Neuronal stem cell (in vitro differentiated cells): ENCODE measurements at places on chromosomes 12 and 14.

GRCh38 chr12:113991224-113992044 is 25.3 kb upstream of the RBM19 start:
- DNase-seq, result no peak
- peaks cover 14% of the 10 kb centered on the region for H3K27me3 ChIP-seq
- H3K4me3 ChIP-seq, result no peak overlapping the region
- no peak overlapping the region for H3K27ac ChIP-seq
- no peaks in the 10 kb centered on the region for H3K4me1 ChIP-seq
- H3K36me3 ChIP-seq, result no peaks in the 10 kb centered on the region

DNA sequence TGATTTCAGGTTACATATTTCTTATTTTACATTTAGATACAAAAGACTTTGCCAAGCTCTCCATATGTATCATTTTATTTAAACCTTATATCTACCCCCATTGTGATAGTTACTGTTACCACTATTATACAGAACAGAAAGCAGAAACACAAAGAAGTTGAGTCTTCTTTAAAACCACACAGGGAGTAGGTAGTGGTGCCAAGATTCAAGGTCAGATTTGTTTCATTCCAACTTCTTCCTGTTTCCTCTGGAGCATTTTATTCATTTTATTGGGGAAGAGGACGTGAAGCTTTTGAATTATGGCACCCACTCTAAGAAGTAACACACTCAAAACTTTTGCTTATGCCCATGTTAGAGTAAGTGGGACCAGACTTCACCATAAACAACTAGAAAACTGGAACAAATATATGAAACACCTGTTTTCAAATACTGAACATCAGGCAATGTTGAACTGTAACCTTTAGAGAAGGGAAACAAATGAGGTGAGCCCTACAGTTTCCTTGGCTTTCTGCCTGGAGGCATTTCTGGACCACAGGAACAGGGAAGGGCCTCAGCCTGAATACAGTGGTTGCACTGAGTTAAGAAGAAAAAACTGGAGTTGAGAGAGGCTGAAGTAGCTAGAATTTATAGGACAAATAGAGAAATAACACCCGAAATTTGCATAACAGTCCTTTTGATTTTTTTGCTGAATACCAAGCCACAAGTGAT is 160.4 kb upstream of the SSTR1 start:
- no peaks in the 10 kb centered on the region for H3K36me3 ChIP-seq
- no peaks in the 10 kb centered on the region for H3K27me3 ChIP-seq
- no peak overlapping the region for H3K4me3 ChIP-seq
- DNase-seq, result no peak

GRCh38 chr14:28163897-28164296 is 602.7 kb upstream of the FOXG1 start:
- no peak overlapping the region for H3K27ac ChIP-seq
- no peaks in the 10 kb centered on the region for H3K4me1 ChIP-seq
- H3K36me3 ChIP-seq, result no peaks in the 10 kb centered on the region
- DNase-seq, result no peak
- H3K4me3 ChIP-seq, result no peak overlapping the region

- H3K4me1 ChIP-seq, result no peaks in the 10 kb centered on the region
- no peak overlapping the region for H3K4me3 ChIP-seq
- no peaks in the 10 kb centered on the region for H3K27me3 ChIP-seq
- no peak for DNase-seq
These were observed 32.5 kb downstream of the MPHOSPH9 start for GRCh38 chr12:123200414-123200813.

DNA sequence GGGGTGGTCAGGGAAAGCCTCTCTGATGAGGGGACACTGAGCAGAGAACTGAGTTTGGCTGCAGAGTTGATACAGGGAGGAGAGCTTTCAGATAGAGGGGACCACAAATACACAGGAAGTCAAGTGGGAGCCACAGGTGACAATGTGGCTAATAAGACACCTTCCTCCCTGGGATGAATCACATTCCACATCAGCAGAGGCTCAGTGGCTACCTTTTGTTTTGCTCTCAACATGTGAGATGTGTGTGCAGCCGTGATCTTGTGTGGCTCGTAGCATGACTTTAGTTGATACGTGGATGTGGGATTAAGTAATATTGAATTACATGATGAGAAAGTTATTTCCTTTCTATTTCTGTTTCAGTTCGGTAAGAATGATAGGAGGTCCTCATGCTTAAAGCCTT is 7.5 kb downstream of the CRADD start:
- H3K27ac ChIP-seq, result no peak overlapping the region
- no peak overlapping the region for H3K4me3 ChIP-seq
- no peak for DNase-seq
- no peaks in the 10 kb centered on the region for H3K4me1 ChIP-seq

GRCh38 chr14:75543253-75543652 is 21.0 kb downstream of the BATF start:
- no peak overlapping the region for H3K27ac ChIP-seq
- no peak overlapping the region for H3K4me3 ChIP-seq
- DNase-seq, result no peak
- H3K4me1 ChIP-seq, result no peaks in the 10 kb centered on the region
- no peaks in the 10 kb centered on the region for H3K27me3 ChIP-seq

- no peaks in the 10 kb centered on the region for H3K36me3 ChIP-seq
- DNase-seq, result peak; percentile 52
- H3K4me3 ChIP-seq, result no peak overlapping the region
- H3K4me1 ChIP-seq, result no peaks in the 10 kb centered on the region
- no peaks in the 10 kb centered on the region for H3K27me3 ChIP-seq
- no peak overlapping the region for H3K27ac ChIP-seq
These were observed 102.2 kb downstream of the ERC1 start for GRCh38 chr12:1093166-1093751.

- no peaks in the 10 kb centered on the region for H3K27me3 ChIP-seq
- H3K27ac ChIP-seq, result no peak overlapping the region
- H3K4me1 ChIP-seq, result no peaks in the 10 kb centered on the region
- DNase-seq, result no peak
- H3K4me3 ChIP-seq, result no peak overlapping the region
These were observed 49.0 kb downstream of the HELB start for GRCh38 chr12:66351301-66351700.

- DNase-seq, result no peak
- H3K36me3 ChIP-seq, result peaks cover 16% of the 10 kb centered on the region
- no peaks in the 10 kb centered on the region for H3K27me3 ChIP-seq
- no peak overlapping the region for H3K4me3 ChIP-seq
- no peaks in the 10 kb centered on the region for H3K4me1 ChIP-seq
These were observed 27.1 kb downstream of the DCP1B start for GRCh38 chr12:1977109-1977508.

- no peaks in the 10 kb centered on the region for H3K27me3 ChIP-seq
- H3K36me3 ChIP-seq, result no peaks in the 10 kb centered on the region
- H3K4me3 ChIP-seq, result no peak overlapping the region
- no peak overlapping the region for H3K27ac ChIP-seq
- DNase-seq, result no peak
These were observed 128.7 kb upstream of the C14orf180 start for GRCh38 chr14:104450811-104451401.

DNA sequence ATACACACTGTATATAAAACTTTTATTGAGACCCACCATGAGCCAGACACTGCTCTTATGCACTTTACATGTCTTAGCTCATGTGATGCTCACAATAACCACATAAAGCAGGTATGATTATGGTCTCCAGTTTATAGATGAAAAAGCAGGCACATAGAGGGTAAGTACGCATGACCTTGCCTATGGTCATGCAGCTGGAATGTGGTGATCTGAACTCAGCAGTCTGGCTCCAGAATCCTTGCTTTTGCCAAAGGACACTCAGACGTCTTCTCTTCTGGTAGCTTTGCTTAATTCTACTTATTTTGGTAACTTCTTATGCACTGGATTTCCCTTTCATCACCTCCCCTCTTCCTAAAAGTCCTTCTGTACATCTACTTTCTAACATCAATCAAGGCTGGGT is 103.3 kb upstream of the CRY1 start:
- no peak overlapping the region for H3K4me3 ChIP-seq
- no peak for DNase-seq
- no peaks in the 10 kb centered on the region for H3K4me1 ChIP-seq
- H3K36me3 ChIP-seq, result no peaks in the 10 kb centered on the region

DNA sequence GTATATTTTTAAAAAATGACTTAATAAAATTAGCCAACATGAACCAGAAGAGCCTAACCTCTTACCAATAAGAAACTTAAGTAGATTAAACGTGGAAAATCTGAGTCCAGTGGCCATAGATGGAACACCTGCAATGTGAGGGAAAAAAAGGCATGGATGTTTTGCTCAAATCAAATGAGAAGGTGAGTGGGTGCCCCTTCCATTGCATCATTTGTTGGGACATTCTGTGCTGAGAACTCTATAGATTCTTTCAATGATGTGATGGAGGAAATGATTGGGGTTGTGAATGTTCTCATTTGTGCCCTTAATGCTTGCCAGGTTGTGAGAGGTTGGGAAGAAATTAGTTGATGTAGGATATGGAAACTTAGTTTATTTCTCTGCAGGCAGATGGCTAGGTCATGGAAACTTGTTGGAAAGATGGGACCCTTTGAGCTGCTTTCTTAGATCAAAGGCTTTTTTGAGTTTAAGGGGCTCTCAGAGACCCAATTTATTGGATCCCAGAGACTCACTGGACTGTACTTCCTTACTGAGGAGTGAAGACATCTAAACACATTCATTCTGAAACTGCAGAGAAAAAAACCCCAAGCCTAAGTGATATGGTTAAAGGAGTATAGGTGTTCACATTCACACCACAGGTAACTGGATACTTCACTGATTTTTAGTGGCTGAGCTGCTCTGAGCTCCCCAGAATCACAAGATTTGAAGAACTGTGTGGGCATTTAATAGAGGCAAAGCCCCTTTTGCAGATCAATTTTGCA is 95.9 kb downstream of the DACT1 start:
- H3K4me1 ChIP-seq, result no peaks in the 10 kb centered on the region
- H3K36me3 ChIP-seq, result no peaks in the 10 kb centered on the region
- H3K4me3 ChIP-seq, result no peak overlapping the region

- no peaks in the 10 kb centered on the region for H3K4me1 ChIP-seq
- H3K27ac ChIP-seq, result no peak overlapping the region
- DNase-seq, result no peak
- H3K36me3 ChIP-seq, result no peaks in the 10 kb centered on the region
These were observed 177.5 kb upstream of the VASH1 start for GRCh38 chr14:76583805-76584204.
